Fibroblast of the aortic adventitia (primary cell): ENCODE measurements at places on chromosomes 3 and 15.

- DNase-seq: no peak
These were observed 26.8 kb upstream of the CSTA start for GRCh38 chr3:122298239-122298638.

- DNase-seq: peak; percentile 93
These were observed 856 bp downstream of the ZBTB38 start for GRCh38 chr3:141368925-141369794.

DNA sequence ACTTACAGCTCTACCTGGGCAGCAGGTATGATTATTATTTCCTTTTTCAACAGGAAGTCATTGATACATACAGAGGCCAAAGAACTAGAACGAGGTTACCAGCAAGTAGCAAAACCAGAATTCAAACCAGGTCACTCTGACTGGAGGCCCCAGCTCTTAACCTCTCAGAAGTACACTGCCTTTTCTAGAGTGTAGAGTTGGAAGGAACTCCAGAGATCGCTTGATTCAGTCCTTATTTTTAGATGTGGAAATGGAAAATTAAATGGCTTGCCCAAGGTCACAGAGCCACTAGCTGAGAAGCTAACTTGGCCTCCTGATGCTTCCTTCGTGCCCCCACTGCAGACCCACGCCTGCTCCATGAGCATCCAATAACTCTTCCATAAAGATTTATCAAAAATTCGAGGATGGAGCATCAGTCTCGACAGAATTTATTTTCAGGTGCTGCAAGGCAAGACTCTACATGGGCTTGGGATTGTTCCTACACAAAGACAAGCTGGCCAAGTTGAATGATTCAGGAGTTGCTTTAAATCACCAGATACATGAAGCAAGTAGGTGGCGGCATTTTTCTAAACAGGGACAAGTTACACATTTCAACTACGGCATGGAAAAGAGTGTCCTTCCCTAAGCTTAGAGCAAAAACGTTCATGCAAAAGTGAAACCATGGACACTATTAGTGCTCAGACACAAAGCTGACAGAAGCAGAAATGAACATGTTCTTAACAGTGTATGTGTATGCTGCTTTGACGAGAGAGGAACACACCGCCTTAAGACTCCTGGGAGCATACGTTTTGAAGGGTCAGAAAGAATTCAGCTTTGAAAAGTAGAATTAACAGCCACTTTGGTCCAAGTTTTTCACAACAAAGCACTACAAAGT is 235.7 kb downstream of the THRB start:
- DNase-seq: no peak

DNA sequence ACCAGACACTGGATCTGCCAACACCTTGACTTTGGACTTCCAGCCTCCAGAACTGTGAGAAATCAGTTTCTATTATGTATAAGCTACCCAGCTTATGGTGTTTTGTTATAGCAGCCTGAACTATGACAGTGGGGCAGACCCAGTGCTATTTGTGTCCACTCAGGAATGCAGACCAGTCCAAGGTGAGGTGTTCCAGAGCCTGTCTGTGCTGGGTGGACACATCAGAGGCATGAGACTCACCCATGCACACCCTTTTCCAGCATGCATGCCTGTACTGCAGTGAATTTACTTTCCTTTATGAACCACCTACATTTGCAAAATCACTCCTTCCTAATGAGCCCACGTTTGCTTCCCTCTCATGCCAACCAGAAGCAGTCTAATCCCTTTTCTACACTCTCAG is 27.6 kb upstream of the DET1 start:
- DNase-seq: no peak

DNA sequence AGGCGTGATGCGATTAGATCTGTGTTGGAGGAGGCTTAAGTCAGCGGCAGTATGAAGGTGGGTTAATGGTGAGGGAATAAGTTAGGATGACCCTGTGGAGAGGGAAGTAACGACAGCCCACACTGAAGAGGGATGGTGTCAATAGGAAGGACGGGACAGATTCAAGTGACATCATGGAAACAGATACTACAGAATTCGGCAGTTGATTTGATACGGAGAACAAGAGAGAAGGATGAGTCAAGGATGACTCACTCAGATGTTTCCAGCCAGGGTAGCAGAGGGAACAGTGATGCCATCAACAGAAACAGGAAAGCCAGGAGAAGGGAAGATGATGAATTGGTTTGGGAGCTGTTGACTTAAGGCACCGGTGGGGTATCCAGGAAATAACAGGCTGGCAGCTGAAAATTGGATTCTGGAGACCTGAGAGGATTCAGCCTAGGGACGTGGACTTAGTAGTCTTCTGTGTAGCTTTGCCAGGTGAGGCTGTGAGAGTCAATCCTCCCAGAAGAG is 38.0 kb downstream of the SHC4 start:
- DNase-seq: peak; percentile 90

DNA sequence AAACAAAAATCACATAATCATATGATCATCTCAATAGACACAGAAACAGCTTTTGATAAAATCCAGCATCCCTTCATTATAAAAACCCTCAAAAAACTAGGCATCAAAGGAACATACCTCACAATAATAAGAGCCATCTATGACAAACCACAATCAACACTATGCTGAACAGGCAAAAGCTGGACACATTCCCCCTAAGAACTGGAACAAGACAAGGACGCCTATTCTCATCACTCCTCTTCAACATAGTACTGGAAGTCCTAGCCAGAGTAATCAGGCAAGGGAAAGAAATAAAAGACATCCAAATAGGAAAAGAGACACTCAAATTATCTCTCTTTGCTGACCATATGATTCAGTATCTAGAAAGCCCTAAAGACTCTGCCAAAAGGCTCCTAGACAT is 54.9 kb upstream of the SLC12A8 start:
- no peak for DNase-seq

- no peak for DNase-seq
These were observed 77.2 kb upstream of the TPRG1 start for GRCh38 chr3:189094539-189094938.

- DNase-seq: peak; percentile 79
These were observed 9.6 kb upstream of the SST start for GRCh38 chr3:187679638-187680396.

- DNase-seq: peak; percentile 88
These were observed 128.0 kb downstream of the ATP8B4 start for GRCh38 chr15:49990835-49991545.

GRCh38 chr3:115616461-115616860 is 6.8 kb upstream of the GAP43 start:
- DNase-seq: no peak

- peak; percentile 31 for DNase-seq
These were observed 178.8 kb downstream of the MEIS2 start for GRCh38 chr15:36921484-36922091.

DNA sequence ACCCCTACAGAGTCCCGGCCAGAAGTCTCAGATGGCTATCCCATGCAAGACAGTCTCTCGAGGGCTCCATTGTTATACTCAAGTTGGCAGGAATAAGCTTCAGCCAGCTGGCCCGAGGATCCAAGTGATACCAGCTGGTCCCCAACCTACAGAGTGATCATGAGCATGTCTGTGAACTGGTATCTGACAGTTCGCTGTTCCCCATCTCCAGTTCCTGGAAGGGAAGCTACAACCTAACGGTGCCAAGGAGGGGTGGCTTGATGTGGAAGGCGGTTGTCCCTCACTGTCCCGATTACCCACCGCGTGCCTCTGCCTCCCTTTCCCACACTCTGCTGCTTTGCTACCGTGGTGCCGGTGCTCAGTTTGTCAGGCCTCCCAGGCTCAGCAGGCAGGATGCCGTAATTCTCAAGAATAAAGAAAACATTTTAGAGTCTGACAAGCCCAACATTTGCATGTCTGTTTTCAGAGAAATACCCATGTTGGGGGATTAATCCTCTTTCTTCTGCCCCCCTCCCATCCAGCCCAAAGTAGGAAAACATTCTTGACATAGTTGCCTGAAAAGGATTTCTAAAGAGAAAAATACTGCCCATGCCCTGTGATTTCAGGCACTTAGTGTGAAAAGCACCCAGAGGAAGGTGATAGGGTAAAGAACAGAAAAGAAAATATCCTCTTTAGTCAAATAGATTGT is 49.4 kb upstream of the HES1 start:
- no peak for DNase-seq

DNA sequence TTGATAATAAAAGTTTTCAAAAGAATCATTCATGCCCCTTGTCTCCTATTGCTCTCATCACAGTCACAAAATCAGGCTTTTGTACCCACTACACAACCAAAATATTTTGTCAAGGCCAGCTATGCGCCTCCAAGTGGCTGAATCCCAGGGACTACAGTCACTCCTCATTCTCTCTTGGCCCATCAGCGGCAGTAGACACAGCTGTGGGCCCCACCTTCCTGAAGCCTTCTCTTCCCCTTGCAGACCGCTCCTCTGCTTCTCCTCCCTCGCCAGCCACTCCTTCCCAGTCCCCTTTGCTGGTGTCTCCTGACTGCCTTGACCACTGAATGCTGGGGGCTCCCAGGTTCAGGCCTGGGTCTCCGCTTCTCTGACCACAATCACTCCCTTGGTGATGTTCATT is 52.1 kb downstream of the LSM3 start:
- DNase-seq: no peak

DNA sequence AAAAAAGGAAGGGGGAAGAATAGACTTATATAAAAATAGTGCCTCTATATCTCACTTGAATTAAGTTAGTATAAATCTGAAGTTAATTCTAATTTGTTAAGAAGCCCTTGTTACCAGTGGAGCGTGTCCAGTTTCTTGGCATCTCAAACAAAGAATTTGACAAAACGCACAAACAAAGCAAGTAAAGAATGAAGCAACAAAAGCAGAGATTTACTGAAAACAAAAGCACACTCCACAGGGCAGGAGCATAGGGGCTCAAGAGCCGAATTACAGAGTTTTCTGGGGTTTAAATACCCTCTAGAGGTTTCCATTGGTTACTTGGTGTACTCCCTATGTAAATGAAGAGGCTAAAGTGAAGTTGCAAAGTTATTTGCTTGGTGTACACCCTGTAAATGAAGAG is 34.0 kb upstream of the GK5 start:
- DNase-seq: no peak

DNA sequence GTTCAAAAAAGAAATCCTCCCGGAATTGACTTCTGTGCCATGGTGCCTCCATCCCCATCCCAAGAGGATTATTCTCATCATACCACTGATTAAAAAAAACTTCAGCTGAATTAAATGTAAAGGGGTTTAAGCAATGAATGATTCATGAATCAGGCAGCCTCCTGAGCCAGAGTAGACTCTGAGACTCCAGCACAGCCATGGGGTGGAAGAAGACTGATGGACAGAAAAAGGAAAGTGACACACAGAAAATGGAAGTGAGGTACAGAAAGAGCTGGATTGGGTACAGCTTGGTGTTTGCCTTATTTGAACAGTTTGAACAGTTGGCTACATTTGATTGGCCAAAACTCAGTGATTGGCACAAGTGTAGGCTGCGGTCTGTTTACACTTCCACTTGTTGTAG is 224.8 kb upstream of the ATP10A start:
- no peak for DNase-seq

- peak; percentile 65 for DNase-seq
These were observed 215.2 kb upstream of the ADAMTS9 start for GRCh38 chr3:64903006-64903405.

DNA sequence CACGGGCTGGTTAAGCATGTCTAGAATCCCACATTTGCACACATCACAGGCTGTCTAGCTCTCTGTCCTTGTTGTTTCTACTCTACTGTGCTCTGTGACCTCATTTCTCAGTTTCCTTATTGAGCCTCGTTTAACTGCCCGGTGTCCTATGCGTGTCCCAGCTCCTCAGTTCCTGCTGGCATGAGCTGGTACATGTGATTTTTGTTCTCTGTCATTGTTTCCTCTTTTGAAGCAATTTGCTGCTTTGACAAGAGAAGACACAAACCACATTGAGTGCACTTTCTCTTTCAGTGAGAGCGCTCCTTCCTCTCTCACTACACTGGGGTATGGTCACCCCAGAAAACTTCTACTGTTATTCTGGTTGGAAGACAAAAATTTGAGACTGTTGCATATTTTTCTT is 563.5 kb downstream of the PDCD6IP start:
- DNase-seq: no peak

DNA sequence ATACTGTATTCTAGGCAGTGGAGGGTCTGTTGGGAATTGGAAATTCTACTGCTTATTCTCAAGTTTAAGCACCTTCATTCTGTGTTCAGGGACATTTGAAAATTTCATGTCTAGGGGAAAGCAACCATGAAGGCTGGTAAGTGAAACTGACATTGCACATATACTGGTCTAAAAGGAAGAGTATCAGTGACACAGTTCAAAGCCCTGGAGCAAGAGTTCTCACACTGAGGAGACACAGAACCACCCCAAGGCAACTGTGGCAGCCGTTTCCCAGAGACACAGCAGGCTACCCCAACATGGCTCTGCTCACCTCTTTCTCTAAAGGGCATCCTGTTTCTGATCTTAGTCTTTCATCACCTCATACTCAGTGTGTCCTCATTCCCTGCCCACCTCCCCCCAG is 67.5 kb downstream of the KCNMB2 start:
- no peak for DNase-seq

GRCh38 chr15:87263871-87264270 is 992.7 kb downstream of the NTRK3 start:
- no peak for DNase-seq

DNA sequence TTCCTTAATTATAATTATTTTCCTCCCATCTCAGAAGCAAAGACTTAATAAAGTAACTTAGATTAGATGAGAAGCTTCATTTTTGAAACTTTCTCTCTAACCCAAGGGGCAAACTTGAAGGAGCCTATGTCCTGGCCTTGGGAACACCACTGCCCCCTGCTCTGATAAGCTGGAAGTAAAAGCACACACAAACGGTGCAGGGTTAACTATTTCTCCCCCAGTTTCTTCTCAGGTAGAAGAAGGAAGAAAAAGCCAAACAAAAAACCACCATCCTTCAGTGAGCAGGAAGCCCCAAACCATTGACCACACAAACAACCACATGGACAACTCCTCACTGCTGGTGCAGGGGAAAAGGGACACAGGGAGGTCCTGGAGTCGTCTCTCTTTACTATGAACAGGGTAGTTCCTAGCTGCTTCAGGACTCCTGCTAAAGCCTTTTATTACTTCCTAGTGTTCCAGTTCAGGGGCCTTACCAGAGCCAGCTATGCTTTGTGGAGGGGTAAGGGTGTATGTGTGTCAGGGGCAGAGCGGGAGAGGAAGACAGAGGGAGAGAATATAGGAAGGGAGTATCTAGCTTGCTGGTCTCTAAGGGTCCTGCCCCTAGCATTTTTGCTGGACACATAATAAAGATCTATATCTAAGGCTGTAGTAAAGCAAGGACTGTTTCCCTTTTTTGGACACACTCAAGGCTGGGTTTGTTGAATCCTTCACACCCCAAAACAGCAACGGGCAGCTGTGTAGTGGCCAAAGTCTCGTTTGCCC is 94.0 kb upstream of the UMPS start:
- no peak for DNase-seq

GRCh38 chr3:49265661-49266386 is 11.2 kb downstream of the C3orf62 start:
- no peak for DNase-seq

GRCh38 chr3:3586843-3587646 is 212.2 kb upstream of the LRRN1 start:
- DNase-seq: no peak

- no peak for DNase-seq
These were observed 3.5 kb upstream of the ALDH1A2 start for GRCh38 chr15:58069008-58069407.

- no peak for DNase-seq
These were observed 11.8 kb upstream of the SEC13 start for GRCh38 chr3:10332481-10333348.
